ENCODE measurements at places on chromosomes 3 and 15.

DNA sequence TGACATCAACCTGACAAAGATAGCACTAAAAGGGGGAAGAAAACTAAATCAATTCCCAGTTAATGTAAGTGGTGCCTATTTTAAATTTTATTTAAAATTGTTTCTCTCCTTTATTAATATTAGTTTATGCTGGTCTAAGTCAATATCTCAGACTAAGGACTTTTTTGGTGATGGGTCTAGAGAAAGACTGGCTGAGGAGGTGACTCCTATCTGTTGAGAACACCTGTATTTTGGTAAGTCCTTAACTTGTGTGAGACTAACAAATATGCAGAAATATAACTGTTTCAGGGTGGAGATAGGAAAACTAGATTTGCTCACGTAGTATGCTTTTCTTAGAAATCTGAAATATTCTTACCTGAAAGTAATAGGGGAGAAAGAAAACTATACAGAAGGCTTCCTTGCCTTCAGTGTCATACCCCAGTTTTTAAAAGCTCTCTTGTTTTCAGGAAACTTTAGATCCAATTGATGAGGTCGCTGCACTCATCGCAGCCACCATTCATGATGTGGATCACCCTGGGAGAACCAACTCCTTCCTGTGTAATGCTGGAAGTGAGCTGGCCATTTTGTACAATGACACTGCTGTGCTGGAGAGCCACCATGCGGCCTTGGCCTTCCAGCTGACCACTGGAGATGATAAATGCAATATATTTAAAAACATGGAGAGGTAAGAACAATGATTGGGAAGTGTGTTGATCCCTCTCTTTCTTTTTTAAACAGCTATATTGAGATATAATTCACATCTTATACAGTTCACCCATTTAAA, 138.9 kb downstream of the PDE8A start:
- DNase-seq = no peak

- no peak for DNase-seq
Measured at GRCh38 chr3:127212231-127212630, 19.3 kb downstream of the PRR23E start.

DNA sequence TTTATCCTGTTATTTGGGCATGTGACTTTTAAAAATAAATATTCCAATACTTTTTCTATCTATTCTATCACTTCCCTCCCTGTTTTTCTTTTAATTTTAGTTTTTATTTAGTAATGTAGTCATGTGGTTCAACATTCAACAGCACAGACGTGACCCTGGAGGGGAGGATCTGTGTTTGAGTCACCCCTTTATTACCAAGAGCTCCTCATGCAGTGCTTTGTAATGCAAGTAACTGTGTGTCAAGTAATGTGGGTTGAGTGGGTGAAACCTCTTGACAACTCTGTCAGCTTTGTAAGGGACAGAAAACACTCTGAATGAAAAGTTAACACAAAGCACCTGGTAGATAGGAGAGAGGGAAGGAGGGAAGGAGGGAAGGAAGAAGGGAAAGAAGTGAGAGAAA, 89.7 kb upstream of the FGF12 start:
- no peak for DNase-seq

DNA sequence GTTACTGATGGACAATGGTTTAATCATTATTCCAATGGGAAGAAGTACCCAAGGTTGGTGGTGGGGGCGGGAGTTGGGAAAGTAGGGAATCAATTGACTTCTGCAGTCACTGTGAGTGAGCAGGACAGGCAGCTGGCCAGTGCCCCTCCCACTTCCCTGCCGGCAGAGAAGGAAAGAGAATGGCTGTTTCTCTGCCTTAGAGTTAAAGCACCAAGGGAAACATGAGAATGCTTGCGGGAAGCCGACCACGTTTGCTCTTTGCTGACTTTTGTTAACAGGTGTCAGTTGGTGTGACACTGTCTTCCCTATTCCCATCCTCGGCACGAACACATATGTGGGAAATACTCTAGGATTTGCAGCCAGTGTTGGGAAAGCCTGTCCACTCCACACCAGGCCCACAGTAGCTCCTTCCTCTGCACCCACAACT, 33.5 kb upstream of the MFSD1 start:
- DNase-seq = no peak

DNA sequence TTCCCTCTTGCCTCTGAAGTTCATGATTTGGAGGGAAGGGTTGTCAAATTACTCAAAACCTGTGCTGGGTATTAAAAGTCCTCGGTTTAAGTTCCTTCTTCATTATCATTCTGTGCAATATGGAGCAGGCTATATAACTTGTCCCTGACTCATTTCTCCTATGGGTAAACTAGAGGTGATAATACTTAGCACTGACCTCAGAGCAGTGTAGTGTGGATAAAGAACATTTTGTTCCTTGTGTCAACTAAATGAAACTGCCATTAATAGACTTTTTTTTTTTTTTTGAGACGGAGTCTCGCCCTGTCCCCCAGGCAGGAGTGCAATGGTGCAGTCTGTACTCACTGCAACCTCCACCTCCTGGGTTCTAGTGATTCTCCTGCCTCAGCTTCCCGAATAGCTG, 2.2 kb upstream of the BBX start:
- no peak for DNase-seq

GRCh38 chr3:65595222-65596028, 443.3 kb downstream of the MAGI1 start:
- no peak for DNase-seq

- DNase-seq = no peak
Measured at GRCh38 chr15:31516440-31516839, 189.8 kb downstream of the KLF13 start.
